Endothelial cell of umbilical vein (primary cell): ENCODE measurements at places on chromosomes 16 and 17. TPM values are rescaled to one million over a fixed set of nuclear protein-coding genes. Genes with fewer than 3 reads are reported as not detected.

- DNase-seq: no peak
Measured at GRCh38 chr17:1289695-1290094, 10.2 kb downstream of the TRARG1 start.

DNA sequence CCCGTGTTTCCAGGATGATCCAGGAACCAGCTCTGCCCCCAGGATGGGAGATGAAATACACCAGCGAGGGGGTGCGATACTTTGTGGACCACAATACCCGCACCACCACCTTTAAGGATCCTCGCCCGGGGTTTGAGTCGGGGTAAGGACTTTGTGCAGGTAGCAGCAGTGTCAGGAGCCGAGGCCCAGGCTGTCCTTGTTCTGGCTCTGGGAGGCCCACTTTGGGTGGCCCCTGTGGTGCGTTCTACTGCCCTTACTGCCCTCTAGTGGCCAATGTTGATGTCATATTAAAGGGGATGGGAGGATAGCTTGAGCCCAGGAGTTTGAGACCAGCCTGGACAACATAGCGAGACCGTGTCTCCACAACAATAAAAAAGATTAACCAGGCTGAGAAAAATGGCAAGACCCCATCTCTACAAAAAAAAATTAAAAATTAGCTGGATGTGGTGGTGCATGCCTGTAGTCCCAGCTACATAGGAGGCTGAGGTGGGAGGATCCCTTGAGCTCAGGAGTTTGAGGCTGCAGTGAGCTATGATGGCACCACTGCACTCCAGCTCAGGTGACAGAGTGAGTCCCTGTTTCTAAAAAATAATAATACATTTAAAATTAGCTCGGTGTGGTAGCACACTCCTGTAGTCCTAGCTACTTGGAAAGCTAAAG lies 20.9 kb upstream of the CLEC18A start:
- DNase-seq: peak; percentile 58

GJC1 gene
- total RNA-seq: 35.9 and 39.7 TPM in 2 replicates

HELZ gene
- total RNA-seq: 47.3 and 47.5 TPM in 2 replicates

LGALS9B gene
- not detected in 2 replicates for total RNA-seq

DNA sequence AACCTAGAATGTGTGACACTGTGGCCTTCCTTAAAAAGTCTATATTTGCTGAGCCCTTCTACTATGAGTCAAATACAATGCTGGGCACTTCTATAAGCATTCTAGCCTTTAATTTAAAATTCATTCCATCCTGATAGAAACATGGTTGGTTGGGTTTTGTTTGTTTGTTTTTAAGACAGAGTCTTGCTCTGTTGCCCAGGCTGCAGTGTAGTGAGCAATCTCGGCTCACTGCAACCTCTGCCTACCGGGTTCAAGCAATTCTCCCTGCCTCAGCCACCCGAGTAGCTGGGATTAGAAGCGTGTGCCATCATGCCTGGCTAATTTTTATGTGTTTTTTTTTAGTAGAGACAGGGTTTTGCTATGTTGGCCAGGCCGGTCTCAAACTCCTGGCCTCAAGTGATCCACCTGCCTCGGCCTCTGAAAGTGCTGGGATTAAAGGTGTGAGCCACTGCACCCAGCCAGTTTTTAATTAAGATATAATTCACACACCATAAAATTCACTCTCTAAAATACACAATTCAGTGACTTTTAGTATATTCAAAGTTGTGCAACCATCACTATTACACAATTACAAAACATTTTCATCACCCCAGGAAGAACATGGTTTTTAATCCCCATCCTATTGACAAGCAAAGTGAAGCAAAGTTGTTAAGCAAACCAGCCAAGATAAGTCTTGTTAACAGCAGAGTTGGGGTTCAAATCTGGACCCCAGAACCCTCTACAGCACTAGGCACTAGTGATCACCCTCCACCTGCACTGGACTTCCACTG lies 42.8 kb downstream of the CMTM4 start:
- DNase-seq: no peak

PHKB gene
- total RNA-seq: 60.9 and 61.0 TPM in 2 replicates

DNA sequence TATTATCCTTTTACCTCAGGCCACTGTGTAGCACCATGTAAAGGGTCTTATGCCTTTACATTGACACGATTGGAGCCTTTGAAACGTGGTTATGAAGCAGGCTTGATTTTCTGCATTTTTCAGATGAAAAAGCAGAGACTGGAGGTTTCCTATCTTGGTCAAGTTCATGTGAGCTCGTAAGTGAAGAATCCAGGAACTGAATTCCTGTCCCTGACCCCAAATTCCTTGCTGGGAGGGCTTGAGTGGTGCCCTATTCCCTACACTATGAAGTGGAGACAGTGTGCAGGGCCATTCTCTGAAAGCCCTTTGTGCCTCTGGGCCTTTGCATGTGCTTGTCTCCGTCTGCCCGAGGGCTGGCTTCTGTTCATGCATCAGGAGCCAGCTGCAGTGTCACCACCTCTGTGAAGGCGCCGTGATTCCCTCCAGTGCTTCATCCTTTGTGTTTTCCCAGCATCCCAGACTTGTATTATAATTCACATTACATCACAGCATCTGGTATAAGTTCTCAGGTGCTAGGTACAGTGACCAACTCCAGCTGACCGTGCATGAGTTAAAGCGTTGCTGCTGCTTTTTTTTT lies 181.1 kb downstream of the SNX29 start:
- DNase-seq: no peak

DNA sequence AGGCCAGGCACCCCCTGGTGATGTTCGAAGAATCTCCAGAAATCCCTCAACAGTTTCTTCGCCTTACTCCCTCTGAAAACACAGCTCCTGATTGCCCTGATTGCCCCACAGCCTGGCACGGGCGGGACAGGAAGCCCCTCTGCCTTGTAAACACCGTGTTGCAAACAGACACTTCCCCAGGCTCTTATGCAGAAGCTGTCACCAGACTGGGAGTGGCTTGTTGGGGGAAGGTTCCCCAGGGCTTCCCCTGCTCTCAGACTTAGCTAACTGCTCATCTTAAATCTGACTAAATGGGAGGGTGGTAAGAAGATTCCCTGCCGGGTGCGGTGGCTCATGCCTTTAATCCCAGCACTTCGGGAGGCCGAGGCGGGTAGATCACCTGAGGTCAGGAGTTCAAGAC lies 11.2 kb downstream of the PIK3R5 start:
- DNase-seq: no peak

SPATA32 gene
- total RNA-seq: not detected in 2 replicates

CA4 gene
- 0.29 TPM in 1 of 2 replicates, not detected in the other for total RNA-seq

DNA sequence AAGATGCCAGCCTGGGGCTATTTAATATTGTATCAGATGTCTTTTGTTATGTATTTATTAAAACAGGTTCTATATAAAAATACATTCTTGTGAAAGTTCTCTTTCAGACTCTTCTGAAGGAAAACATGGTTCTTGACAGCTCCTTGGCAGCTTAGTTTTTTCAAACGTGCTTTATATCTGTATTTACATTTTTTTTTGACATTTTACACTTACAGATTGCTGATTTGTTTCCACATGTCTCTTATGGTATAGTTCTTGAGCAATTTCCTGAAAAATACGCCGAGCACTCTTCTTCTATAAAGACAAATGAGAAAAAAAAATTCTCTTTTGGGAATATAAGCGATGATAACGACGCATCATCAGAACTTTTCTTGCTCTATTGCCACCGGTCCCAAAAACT lies 9.5 kb downstream of the IGSF6 start:
- DNase-seq: no peak

- DNase-seq: no peak
Measured at GRCh38 chr17:4598776-4599504, 14.6 kb downstream of the SMTNL2 start.

CLDN7 gene
- total RNA-seq: 25.4 and 27.9 TPM in 2 replicates

GRCh38 chr17:61411261-61412142 lies 11.9 kb downstream of the TBX2 start:
- peak; percentile 20 for DNase-seq

DNA sequence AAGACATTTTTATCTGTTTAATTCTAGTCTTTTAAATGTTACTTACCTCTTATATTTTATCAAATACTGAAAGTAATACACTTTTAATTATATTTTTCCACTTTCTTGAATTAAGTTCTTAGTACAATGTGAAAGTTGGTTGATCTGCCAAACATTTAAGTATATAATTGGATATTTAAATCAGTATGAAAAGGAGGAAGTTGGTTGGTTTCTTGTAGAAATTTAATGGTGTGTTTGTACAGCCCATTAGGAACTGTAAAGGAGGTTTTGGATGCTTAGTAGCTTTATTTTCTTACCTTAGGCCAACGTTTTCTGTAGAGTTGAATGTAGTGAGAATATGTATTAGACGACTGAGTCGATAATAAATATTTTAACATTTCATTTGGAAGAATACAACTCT lies 5.4 kb downstream of the NFATC3 start:
- no peak for DNase-seq

GRCh38 chr17:81726004-81726403 lies 13.9 kb downstream of the SLC25A10 start:
- DNase-seq: no peak

SP6 gene
- total RNA-seq: 0.90 and 1.3 TPM in 2 replicates

DNA sequence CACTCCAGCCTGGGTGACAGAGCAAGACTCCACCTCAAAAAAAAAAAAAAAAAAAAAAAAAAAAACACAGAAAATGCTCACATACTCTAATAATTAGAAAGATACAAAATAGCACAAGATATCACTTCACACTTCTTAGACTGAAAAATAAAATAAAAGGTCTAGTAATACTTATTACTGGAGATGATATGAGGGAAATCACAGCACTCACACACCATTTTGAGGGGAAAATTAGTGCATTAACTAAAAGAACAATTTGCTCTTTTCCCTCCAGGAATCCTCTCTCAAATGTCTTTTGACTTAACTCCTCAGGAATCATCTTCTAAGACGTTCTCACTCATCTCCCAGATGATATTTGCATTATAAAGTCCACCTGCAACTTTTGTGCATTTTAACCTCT lies 697.9 kb upstream of the SOX9 start:
- DNase-seq: no peak

CYTH1 gene
- 49.9 and 54.2 TPM in 2 replicates for total RNA-seq

- no peak for DNase-seq
Measured at GRCh38 chr17:8643855-8644506, 13.5 kb upstream of the MYH10 start.

GRCh38 chr17:56173958-56174835 lies 20.9 kb downstream of the ANKFN1 start:
- DNase-seq: no peak

GRCh38 chr16:84851192-84852127 lies 31.7 kb downstream of the CRISPLD2 start:
- no peak for DNase-seq

DNA sequence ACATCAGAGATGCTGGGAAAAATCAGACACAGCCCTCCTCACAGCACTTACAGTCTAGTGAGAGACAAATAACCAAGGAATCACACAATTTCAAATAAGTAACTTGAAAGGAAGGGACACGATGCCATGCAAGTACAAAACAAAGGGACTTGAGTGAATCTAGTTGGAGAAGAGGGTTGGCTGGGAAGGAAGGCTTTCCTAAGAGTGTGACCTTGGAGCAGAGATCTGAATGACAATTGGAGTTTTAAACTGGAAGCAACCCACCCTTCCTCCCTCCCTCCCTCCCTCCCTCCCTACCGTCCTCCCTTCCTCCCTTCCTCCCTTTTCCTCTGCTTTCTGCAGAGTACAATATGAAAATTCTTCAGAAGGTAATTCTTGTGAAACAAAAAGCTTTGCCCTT lies 31.1 kb downstream of the ADAMTS18 start:
- DNase-seq: no peak

GRCh38 chr16:49776734-49777133 lies 79.2 kb downstream of the ZNF423 start:
- no peak for DNase-seq

- DNase-seq: no peak
Measured at GRCh38 chr16:56947604-56947995, 14.2 kb upstream of the CETP start.

DNA sequence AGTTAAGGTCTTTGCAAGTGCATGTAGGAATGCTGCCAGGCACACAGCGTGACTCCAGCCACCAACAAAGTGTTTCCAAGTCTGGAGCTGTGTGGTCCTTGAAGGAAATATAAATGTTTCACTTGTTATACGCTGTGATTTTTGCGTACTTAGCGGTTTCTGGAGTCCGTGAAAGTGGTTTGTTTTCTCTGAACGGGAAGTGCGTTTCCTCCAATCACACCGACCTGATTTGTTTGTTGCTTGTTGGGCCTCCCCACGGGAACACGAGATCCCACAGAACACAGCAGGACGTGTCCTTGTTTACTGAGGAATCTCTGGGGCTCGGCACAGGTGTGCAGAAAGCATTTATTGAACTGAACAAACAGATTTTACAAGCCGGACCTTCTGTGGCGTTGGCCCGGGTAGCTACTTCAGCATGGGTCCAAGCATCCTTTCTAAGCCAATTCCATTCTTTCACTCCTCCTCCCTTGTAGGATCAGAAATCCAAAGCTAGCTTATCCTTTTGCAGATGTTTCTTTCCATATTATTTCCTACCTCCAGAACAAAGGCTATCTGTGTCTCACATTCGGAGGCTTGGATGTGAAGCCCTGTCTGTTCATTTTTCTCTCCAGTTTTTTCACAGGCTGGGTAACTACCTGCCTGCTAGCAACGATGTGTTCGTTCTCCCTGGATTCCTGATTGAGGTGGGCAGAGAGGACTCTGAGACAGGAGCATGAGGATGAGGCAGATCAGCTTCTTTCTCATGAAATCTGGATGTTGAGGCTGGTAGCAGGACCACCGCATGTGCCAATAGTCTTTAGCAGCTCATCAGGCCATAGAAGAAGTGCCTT lies 44.6 kb downstream of the ABAT start:
- DNase-seq: no peak

- no peak for DNase-seq
Measured at GRCh38 chr16:50599494-50599893, 51.3 kb downstream of the NKD1 start.

- no peak for DNase-seq
Measured at GRCh38 chr16:629185-629832, 1.5 kb upstream of the WFIKKN1 start.

DNA sequence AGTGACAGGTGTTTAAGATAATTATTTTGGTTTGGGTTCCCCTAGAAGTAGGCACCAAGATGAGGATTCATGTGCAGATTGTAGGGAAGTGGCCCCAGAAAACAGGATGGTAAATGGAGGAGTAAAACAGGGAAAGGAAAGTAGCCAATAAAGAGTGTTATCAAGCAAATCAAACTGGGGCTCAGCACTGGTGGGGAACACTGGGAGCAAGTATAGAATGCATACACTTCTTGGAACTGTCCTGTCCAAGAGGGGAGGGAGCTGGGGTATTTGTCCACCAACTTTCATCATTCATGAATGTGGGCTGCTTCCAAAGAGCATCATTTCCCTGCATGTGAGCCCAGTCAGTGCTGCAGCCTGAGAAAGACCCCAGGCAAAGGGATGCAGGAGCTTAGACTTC lies 215.7 kb upstream of the IRX5 start:
- no peak for DNase-seq
